CD4-positive, alpha-beta T cell (primary cell): ENCODE measurements at places on chromosomes 3 and 15.

DNA sequence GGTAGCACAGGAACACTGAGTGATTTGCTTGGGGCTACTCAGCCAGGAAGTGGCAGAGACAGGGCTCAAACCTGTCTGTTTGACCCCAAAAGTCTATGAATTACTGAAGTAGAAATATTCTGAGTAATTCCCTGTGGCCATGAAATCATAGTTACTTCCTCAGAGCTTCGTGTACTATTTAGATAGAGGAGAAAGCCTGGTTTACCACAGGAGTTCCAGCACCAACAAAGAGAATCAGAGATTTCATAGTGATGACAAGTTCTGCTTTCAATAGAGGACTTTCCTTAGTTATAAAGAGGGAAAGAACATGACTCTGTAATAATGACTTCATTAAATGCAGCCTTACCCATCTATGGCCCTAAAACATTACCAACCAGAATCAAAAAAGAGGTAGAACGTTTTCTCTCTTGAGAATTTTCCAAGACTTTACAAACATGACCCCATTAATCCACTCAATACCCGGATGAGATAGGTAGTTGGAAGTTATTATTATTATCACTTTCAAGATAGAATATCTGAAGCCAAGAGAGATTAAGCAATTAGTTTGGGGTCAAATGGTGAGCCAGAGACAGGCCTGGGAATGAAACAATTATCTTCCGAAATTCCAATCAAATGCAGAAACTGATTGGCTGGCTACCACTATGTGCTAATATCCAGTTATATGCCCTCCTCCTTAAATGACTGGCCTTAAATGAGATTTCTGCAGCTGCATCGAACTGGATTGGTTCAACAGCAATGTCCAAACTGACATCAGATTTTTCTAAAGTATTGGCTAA lies 13.6 kb upstream of the WNT5A start:
- DNase-seq, result no peak

DNA sequence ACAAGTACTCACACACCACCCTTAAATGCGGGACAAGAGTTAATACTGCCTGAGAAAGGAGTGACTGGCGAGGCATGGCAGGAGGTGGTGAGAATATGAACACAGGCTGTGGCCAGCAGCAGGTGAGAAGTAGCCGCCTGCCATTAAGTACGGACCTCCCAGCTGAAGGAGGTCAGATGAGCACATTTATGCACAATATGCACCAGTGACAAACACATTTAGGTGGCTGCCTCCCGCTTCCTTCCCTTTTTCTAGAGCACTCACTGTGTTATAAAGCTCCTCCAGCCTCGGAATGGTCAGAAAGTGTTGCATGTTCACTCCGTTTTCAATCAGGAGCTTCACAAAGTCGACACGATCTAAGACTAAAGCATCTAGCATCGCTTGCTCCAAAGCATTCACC lies 52.4 kb downstream of the TRPM1 start:
- no peak for DNase-seq

DNA sequence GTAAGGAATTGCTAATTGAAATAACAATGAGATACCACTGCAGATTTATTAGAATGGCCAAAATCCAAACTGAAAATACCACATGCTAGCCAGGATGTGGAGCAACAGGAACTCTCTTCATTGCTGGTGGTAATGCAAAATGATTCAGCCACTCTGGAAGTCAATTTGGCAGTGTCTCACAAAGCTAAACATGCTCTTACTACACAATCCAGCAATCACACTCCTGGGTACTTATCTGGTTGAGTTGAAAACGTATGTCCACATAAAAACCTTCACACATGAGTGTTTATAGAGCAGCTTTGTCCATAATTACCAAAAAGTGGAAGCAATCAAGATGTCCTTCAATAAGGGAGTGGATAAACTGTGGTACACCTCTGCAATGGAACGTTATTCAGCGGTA lies 113.3 kb downstream of the SMAD6 start:
- DNase-seq, result no peak

DNA sequence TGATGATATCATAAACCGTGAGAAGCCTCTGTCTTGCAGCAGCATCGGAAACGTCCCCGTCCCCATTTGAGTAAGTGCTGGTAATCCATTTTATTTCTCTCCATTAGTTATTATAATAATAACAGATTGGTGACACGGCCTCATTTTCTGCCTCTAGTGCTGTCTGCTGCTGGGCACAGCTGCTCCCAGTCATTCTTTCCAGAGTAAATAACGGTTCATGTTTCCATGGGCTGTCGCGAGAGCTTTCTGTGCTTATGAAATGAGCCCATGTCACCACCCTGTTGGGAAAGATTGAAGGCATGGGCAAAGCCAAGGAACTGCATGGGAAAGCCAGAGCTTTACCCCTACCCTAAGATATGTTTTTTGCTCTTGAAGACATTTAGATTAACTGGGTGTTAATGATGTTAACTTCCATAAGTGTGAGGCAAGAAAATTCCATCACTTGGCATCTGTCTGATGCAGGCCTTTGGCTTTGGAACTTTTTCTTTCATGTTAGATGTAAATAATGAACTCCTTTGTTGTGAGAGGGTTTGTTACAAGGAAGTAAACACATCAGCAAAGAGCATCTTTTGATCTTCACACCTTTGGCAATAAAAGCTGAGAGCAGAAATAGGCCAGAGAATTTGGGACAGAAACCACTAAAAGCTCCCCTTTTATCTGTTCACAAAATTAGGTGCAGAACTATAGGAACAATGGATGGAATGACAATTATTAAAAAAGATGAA lies 141.8 kb downstream of the FILIP1L start:
- no peak for DNase-seq

GRCh38 chr15:25408929-25409328 lies 29.9 kb downstream of the UBE3A start:
- no peak for DNase-seq

DNA sequence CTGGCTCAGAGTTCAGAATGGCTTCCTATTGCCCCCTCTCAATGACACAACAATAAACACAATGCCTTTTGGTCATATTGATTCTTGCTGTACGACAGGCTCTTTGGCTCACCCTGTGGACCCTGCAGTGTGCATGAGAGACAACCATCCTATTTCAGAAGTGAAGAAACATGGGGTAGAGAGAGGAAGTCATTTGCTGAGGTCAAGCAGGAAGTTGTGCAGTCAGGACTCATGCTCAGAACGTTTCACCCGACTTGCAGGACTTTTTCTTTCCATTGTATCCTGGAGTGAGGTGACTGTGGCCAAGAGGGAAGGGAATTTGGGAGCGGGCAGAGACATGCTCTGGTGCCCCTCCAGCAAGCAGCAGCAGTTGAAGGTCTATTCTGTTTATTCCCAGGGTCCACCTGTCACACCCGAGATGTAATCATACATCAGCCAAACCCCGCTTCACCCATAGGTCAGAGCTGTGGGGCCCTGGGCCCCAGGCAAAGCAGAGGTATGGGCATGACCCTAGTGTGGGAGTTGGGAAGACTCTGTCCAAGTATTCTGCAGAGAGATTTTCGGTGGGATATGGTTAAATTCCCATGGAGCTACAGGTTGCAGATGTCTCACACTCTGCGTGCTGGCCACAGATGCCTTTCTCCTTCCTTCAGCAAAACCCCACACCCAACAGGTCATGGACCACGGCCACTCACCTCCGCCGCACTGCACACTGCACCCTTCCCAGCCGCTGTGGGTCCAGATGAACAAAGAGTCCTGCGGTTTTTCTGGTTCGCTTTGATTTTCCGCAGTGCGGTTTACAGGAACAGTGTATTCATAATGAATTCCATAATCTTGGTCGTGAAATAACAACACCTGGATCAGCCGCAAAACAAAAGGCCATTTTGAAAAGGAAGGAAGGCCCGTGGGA lies 290.6 kb downstream of the ADAMTS17 start:
- no peak for DNase-seq

DNA sequence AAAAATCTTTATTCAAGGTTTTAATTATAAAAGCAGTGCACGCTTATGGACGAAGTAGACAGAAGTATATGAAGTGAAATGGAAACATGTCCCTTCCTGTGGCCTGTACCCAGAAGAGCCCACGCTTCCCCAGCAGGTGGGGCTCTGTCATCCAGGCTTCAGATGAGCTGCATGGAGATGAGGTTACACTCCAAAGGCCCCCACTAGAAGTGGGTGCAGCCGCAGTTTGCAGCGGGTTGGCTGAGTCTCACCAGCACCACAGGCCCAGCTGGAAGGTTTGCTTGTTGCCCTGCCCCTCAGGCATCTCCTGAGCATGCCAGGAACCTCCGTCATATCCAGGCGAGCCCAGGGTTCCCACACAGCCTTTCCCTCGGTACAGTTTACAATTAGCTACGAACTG lies 33.1 kb downstream of the PRR20G start:
- DNase-seq, result no peak

GRCh38 chr3:178446059-178446458 lies 90.2 kb upstream of the KCNMB2 start:
- DNase-seq, result no peak

GRCh38 chr3:5002174-5002870 lies 23.1 kb downstream of the BHLHE40 start:
- DNase-seq, result peak; percentile 61

DNA sequence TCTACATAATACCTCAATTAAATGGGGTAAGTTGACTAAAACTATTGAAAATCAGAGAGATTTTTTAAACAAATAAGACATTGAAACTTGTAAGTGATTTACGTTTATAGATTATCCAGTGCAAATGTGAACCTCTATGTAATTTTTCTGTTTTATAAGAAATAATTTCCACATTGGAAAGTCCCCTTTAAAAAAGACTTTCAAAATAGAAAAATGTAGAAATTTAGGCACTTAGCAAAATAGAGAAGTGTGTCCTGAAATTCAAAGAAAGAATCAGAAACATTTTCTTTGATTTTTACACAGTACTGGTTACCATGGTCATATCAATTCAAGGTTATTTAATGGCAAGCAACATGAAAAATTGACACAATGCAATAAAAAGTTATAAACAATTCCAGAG lies 290.9 kb upstream of the GPR149 start:
- no peak for DNase-seq

GRCh38 chr3:45098310-45098709 lies 47.9 kb downstream of the CDCP1 start:
- no peak for DNase-seq

GRCh38 chr3:181578743-181579142 lies 133.0 kb upstream of the SOX2 start:
- no peak for DNase-seq

DNA sequence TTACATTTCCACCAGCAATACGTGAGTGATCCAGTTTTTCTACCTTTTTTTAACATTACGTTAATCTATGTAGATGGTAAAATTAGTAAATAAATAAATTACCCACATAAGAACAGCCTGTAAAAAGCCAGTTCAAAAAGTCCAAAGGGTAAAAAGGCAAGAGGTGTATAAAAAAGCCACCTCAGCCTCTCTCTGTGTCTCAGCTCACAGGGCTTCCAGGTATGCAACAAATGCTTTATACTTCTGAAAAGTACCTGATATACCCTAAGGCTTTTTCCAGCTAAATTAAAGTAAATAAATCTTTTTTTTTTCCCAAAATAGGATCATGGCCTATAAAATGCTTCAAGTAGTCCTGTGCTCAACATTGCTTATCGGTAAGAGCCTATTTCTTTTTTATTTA lies at the start of gene C3orf85:
Gene C3orf85 (plus strand): TSS at position 197 of the 400 bp plus-strand sequence. CDS start 129 bp downstream, at position 326.
- DNase-seq, result no peak

DNA sequence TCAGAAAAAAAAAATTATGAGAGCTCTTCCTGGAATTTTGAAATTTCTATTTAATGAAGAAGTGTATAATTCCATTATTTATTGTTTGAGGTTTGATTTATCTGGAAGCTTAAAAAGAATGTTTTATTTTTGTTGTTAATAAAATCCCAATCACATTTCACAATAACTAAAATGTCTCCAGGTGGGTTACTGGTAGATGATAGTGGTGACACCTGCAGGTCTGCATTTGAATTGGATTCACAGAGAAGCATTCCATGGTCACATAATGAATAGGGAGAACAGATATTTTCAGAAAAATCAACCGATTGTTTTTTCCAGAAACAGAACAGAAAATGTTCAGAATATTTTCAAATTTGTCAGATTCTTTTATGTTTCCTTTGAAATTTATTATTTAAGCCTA lies 48.3 kb downstream of the ASB7 start:
- no peak for DNase-seq

GRCh38 chr3:105367406-105368213 lies 901 bp downstream of the ALCAM start:
- DNase-seq, result peak; percentile 16

DNA sequence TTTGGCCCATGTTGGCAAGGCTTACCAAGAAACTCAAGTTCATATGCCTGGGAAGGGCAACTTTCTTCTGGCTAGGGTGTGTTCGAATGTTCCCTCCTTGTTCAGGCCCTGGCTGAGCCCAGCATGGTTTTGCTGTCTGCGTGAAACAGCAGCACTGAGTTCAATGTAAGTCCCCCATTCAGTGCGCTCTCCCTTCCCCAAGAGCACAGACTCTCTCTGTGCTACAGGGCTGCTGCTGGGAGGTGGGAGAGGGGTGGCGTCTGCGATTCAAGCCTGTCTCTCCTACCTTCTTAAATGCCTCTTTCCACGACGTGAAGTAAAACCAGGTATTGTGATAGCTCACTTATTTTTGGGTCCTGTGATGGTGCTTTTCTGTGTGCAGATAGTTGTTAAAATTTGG lies 289.3 kb upstream of the GOLIM4 start:
- no peak for DNase-seq

GRCh38 chr3:100289339-100289738 lies 28.5 kb downstream of the TBC1D23 start:
- no peak for DNase-seq

DNA sequence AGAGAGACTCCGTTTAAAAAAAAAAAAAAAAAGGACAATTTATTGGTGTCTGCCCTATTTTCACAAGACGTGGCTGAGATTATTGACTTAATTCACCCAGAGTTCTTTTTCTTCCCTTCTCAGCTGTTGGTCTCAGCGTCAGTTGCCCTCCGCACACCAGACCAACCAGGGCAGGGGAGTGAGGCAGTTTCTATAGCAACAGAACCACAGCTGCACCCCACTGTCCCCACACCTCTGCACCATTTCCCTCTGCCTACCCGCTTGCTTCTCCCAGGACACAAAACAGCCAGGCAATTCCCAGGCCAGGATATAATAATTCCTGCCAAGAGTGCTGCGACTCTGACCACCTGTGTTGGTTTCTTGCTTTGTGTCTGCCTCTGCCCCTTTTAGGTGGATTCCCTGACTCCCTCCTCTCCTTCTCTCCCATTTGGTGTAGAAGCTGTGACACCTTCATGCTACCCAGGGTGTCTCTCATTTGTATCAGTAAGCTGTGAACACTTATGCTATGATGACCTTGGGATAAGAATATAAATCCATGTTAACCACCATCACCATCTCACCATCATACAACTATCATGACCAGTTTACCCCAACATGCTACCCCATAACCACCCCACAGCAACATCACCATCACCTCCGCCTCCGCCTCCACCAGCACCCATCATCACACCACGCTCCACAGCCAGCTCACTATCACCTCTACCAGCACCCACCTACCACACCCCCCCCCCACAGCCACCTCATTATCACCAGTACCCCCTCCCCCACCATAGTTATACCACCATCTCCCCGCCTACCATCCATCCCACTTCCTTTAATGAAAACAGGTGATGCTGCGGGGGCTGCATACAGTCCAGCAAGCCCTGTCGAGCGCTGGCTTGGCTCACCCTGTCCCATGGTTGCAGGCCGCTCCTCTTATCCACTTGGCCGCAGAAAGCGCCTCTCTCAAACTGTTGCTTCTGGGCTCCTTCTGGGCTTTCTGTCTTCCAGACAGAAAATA lies 589 bp downstream of the EPB42 start:
- DNase-seq, result no peak
